ENCODE measurements at places on chromosomes 2 and 18.

DNA sequence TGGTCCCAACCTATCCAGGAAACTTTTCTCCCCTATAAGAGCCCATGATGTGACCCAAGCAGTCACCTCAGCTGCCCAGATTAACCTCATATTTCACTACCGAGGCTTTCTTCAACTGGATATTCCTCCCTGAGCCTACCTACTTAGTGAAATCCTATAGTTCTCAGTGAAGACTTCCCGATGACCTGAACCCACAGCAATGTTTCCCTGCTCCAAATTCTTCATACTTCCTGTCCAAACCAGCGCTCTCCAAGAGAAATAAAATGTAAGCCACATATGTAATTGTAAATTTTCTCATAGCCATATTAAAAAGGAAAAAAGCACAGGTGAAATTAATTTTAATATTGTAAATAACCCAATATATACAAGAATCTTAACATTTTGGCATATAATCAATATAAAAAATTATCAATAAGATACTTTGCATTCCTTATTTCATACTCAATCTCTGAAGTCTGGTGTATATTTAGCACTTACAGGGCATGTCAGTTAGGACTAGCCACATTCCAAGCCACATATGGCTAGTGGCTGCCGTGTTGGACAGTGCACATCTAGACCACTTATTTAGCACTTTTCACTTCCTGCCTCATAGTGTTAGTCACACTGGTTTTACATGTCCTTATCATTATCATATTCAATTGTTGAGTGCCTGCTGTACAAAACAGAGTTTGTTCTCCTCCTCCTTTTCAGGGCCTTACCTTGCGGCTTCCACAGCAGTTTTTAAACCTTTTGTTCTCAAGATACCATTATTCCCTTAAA lies 1.9 kb upstream of the STAT4 start:
- no peak for DNase-seq

- DNase-seq, result no peak
Measured at GRCh38 chr2:104448661-104449440, 405.1 kb upstream of the POU3F3 start.

DNA sequence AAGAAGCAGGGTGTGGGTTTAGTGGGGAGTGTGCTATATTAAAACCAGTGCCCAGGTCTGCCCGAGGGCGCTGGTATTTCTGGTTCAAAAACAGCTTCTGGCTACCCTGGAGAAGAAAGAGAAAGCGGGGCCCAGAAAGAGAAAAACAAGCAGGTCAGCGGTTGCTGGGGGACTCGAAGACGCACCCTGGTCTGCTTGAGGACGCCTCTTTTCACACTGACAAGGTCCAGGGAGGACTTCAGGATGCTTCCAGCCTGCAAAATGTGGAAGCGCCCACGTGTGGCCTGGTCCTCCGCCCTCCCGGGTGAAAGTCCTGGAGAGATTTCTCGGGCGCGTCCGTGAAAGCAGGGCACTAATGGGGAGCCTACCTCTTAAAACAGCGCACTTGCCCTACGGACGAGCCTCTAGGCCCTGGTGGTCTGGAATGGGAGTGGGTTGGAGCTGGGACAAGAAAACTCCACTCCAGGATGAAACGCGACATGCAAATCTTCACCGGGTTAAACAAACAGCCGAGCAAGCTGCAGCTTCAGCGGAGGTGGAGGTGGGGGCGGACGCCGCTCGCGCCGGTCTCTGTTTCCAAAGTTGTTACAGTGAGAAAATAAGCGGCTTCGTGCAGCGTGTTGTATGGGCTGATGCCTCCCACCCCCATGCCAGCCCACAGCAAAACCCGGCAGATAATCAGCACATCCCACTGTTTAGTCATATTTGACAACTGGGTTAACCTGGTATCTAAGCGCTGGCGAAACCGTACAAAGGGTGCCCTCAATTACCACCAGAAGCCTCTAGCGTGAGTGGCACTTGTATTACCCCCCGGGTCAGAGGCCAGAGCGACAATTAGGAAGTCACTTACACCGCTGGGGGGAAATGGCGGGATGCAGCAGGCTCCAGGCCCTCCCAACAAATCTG lies 1.1 kb upstream of the SP9 start:
- DNase-seq, result peak; percentile 80

- DNase-seq, result no peak
Measured at GRCh38 chr2:215542690-215543089, 106.8 kb upstream of the FN1 start.

- DNase-seq, result no peak
Measured at GRCh38 chr2:157327200-157327599, 1.6 kb upstream of the ERMN start.

- DNase-seq, result no peak
Measured at GRCh38 chr18:2549462-2549861, 21.8 kb downstream of the METTL4 start.

DNA sequence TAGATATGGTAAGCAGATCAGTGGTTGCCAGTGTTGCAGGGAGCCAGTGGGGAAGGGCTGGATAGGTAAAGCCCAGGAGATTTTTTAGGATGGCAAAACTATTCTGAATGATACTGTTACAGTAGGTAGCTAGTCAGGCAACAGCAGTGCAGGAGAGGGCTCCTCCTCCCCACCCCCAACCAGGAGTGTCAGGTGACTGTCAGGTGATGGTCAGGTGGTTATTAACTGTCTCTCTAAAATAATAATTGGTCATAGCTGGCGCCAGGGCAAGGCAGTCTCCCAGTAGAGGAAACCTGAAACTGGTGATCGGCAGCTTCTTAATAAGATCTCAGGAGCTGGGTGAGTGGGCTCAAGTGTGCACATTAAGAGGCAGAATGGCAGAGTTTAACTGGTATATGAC lies 201.6 kb upstream of the PARD3B start:
- no peak for DNase-seq

DNA sequence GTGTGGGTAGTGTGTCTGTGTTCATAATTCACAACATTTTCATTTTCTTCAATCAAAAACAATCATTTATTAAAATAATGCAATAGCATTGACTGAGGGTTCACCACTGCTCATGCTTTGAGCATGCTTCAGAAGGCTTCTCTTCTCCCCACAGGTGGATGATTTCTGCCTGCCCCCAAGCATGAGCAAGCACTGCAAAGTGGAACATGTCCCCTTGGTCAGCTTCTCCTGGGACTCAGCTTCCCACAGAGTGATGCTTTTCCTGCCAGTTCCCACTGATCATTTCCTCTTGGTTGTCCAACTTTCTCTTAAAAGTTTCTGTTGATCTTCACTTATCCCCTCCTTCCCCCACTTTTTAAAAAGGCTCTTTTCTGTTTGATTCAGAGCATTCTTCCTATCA lies 31.5 kb upstream of the CDH19 start:
- DNase-seq, result no peak

DNA sequence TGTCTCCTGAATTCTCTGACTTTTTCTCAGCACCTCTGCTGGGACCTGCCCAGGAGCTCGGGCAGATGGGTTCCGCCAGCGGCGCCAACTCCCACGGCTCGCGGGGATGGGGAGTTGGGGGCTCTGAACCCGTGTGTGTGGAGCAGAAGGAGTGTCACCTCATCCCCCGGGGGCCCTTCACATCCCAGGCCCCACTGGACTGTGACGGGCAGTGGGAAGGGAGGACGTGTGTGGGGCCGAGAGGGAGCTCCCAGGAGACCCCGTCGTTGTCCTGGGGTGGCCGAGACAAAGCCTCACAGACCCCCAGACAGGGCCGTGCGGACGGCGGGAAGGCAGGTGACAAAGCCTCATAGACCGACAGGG lies 130.0 kb upstream of the CTDP1 start:
- DNase-seq, result no peak
